Fibroblast of the conjunctiva (primary cell): ENCODE measurements at places on chromosomes 13 and 19.

DNA sequence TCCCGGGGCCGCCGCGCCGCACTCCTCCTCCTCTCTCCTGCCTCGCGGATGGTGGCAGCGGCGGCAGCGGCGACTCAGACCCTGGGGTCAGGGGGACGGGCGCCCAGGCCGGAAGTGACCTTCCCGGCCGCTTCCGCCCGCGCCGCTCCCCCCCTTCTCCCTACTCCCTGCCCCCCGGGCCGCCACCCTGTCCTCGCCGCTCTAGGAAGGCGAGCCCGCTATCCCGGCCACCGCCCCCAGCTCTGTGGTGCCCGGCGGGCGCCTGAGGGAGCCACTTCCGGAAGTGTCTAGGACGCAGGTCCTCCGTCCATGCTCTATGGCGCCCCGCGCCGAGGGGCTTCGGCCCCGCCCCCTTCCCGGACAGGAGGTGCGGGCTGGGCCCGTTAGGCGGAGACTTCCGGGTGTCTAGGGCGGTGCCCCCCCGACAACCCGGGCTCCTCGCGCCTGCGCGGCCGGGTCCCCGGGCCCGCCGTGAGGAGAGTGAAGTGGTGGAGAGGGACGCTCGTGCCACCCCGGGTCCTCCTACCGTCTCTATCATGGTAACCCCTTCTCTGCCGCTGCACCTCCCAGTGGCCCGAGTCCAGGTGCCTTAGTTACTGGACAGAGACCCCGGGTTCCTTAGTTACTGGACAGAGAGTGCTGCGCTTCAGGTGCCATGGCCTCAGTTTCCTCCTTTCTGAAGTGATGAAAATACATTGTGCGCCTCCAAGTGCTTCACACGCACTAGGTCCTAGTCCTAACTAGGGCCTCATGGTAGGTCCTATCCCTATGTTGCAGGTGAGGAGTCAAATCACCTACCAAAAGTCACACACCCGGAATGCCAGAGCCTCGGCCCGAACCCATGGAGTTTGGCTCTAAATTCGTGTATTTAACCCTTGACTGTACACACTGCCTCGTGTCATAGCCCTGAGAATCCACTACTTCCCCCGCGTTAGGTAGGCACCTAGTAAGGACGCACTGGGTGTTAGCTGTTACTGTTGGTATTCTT, at the start of gene ZNF787:
Gene ZNF787, minus strand, starts transcription at position 116 of the 988 bp plus-strand sequence. CDS start 18,078 bp downstream, outside the sequence.
- DNase-seq, result peak; percentile 94

GRCh38 chr19:29446361-29446760, 79.4 kb upstream of the VSTM2B start:
- DNase-seq, result no peak

DNA sequence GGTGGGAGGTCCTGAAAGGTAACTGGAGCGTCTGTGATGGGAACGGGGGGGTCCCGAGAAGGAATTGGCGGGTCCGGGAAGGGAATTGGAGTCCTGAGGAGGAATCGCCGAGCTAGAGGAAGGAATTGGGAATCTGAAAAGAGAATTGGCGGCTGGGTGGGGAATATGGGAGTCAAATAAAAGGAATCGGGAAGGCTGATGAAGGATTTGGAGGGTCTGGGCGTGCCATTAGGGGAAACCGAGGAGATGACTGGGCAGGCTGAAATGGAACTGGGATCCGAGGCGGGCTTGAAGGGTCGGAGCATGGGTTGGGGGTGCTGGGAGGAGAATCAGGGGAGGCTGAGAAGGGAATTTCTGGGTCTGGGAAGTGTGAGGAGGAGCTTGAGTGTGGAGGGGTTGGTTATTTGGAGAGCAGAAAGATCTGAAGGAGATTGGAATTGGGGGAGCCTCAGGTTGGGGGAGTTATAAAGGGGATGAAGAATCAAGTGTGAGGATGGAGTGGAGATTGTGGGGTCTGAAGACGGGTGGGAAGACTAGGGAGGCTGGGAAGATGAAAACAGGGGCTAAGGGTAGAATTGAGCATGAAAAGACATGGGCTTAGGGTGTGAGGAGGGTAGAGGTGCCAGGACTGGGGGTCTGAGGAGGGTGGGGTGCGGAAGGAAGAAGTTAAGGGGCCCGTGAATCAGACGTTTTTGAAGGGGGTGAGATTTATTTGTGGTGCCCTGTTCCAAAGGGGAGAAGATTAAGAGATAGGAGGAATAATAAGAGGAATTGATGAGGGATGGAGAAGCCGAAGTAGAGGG, 718 bp downstream of the ACTN4 start:
- no peak for DNase-seq

GRCh38 chr19:45574526-45574925, 10.1 kb downstream of the OPA3 start:
- DNase-seq, result no peak

GRCh38 chr13:110268576-110269185, 38.3 kb downstream of the COL4A1 start:
- DNase-seq, result no peak

- DNase-seq, result peak; percentile 63
Observed at GRCh38 chr13:76764429-76764828, 121.8 kb downstream of the KCTD12 start.

- DNase-seq, result no peak
Observed at GRCh38 chr13:66716538-66716937, 513.6 kb downstream of the PCDH9 start.

GRCh38 chr13:44151474-44151873, 222.2 kb upstream of the SERP2 start:
- no peak for DNase-seq

- DNase-seq, result no peak
Observed at GRCh38 chr19:21617740-21618339, 112.4 kb downstream of the ZNF429 start.

DNA sequence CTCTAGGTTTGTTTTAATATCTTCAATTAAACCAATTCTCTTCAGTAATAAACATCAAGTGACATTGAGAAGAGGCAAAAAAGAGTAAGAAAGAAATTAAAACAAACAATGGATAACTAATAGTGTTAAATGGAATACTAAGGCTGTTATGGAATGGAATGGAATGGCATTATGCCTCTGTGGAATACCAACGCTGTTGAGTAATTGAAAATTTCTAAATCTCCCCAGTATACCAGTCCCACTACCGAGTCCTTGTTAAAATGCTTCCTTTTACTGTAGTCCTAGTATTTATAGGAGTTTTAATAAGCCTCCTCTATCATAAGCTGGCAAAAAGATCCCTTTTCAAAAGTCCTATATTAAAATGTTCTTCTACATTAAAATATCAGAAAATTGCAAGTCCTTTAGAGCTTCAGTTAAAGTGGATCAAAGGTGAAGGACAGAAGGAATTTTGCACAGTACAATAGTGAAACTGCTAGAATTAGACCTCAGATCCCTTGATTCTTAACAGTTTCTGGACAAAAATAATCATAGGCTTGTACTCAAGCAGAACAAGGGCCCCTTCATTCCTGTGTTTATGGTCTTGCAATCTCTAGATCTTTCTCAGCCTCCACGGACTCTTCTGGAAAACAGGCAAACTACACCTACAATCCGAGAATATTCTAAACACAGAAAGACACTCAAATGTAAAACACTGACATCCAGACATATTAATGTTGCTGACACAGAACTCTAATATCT, 128.2 kb downstream of the PCDH9 start:
- DNase-seq, result no peak

- no peak for DNase-seq
Observed at GRCh38 chr13:20990910-20991525, 70.4 kb downstream of the LATS2 start.

DNA sequence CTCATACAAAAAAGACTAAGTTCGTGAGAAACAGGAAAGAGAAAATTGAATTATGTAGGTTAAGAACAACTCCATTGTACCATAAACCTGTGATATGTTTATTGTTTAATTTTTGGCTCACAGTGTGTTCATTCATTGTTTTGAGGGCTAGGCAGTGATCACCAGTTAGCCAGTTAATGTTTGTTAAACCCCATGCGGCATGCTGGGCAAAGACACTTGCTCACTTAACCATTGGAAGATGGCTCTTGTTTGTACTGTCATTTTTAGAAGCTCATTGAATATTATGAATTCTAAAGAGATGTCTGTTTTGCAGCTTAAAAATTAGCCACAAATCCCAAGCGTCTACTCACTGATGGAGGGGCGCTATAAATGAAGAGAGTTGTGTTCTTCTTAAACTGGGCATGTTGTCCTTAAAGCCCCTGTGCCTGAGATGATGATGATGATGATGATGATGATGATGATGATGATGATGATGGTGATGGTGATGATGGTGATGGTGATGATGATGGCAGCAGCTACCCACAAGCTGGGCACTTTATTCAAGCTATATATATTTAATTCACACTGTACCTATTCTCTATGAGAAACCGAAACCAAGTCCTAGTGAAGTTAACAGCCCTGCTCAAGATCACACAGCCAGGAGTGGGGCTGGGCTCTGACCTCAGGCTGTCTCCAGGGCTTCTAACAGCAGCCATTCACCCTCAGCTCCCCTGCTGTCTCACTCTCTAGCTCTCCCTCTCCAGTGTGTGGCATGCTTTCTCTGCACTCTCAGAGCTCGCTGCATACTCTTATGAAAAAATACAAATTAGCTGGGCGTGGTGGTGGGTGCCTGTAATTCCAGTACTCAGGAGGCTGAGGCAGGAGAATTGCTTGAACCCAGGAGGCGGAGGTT, 169.1 kb downstream of the SHISA2 start:
- DNase-seq, result no peak

- no peak for DNase-seq
Observed at GRCh38 chr19:32202244-32202643, 143.2 kb upstream of the ZNF507 start.

GRCh38 chr19:41219924-41220567, 1.0 kb downstream of the AXL start:
- peak; percentile 26 for DNase-seq

- no peak for DNase-seq
Observed at GRCh38 chr19:31330237-31330636, 19.0 kb downstream of the TSHZ3 start.

DNA sequence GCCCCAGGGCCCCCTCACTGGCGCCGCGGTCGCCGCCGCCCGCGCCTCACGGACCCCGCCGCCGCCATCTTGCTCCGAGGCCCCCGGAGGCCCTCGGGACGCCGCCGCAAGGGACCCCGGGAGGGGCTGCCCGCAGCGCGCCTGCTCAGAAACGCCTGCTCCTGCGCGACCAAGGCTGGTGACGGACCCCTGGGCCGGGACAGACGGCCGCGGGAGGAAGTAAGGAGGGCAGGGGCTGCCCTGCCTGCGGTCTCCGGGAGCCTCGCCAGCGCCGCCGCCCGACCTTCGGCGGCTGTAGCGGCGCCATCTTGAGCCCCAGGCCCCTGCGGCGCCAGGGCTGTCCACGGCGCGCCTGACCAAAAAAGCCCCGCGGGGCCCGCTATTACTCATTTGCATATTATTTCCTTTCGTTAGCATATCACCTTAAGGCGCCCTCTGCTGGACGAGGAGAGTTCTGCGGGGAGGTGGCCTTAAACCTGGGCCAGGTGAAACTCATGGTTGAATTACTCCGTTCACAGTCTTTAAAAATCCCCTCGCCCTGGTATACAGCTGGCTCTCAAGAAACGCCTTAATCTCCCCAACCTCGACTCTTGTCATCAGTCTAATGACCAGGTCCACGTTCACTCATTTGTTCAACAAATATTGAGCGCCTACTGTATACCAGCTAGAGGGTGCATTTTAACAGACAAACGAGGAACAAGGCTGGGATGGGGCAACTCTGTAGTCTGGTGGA, at the start of gene REXO1:
Gene REXO1, minus strand, starts transcription at position 85 of the 733 bp plus-strand sequence. CDS start 125 bp downstream, outside the sequence.
- peak; percentile 74 for DNase-seq

- DNase-seq, result no peak
Observed at GRCh38 chr19:39142630-39143029, 17.0 kb downstream of the PAK4 start.

DNA sequence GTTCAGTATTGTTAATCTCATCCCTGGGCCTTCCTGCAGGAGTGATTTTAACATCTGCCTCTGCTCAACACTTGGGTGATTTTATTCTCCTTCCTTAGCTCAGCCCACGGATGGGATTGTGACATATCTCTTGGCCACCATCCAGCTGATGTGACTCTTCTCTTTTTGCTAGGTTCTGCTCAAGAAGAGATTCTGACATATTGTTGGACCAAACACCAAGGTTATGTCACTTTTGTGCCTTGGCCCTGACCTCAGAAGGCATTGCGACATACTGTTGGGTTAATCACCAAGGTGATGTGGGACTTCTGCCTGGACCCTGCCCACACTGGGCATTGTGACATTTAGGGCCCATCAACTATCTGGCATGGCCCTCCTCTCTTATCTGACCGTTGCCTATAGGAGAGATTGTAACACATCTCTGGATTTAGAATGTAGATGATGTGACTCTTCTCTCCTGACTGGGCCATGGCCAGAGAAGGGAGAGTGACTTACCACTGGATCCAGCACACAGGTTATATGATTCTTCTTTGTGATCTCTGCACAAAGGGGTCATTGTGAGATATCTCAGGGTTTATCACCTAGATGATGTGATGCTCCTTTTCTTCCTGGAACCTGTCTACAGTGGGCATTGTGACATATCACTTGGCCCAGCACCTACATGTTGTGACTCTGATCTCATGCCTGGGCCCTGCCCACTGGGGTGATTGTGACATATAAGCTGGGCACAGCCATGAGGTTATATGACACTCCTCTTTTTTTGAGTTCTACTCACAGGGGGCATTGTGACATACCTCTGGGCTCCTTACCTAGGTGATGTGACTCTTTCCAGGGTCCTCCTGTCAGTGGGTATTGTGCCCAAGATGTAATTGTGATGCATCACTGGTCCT, 88.8 kb downstream of the ZNF429 start:
- no peak for DNase-seq

- no peak for DNase-seq
Observed at GRCh38 chr13:94556621-94557020, 39.3 kb downstream of the TGDS start.

- DNase-seq, result no peak
Observed at GRCh38 chr13:95510950-95511349, 41.6 kb upstream of the CLDN10 start.

- no peak for DNase-seq
Observed at GRCh38 chr19:2615782-2616181, 86.7 kb downstream of the GNG7 start.

DNA sequence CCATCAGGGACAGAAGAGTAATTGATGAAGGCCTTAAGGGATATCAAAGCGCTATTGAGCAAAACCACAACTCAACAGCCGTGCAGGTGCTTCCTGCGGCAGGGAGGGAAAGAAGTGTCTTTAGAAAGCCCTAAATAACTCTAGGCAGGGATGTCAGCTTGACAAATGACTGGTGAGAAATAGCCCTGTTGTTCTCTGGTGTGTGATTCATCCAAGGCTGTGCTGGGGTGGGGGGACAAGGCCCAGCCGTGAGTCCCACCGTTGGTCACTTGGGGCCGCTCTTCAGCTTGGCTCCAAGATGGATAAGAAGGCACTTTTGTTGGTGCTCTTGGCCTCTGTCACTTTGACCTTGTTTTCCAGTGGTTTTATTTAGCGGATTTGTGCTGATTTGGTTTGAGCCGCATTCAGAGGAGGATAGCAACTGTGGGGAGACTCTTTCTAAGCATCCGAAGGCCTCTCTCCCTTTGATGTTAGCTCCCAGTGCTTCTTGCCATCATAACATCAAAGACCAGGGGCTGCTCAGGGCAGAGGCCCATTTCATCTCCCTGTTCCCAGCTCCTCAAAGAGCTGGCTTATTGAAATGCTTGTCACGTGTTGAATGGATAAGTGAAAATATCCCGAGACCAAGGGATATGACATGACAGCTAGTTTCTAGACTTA, 130.3 kb upstream of the SERP2 start:
- DNase-seq, result no peak

- DNase-seq, result no peak
Observed at GRCh38 chr13:106464076-106464475, 71.4 kb downstream of the EFNB2 start.
